IPS DF 6.9 (cell line): ENCODE measurements at places on chromosomes 2 and 18.

DNA sequence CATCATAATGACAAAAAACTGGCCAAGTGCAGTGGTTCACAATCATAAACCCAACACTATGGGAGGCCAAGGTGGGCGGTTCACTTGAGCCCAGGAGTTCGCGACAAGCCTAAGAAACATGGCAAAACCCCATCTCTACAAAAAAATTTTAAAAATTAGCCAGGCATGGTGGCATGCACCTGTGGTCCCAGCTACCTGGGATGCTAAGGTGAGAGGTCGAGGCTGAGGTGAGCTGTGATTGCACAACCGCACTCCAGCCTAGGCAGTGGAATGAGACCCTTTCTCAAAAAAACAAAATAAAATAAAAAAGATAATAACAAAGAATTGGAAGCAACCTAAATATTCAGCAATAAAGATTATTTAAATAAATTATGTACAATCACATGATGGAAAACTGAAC is 21.8 kb downstream of the PSTPIP2 start:
- DNase-seq = no peak

GRCh38 chr2:118525346-118525745 is 322.1 kb downstream of the EN1 start:
- no peak for DNase-seq

- DNase-seq = no peak
Observed at GRCh38 chr2:29227935-29228675, 112.9 kb downstream of the CLIP4 start.

GRCh38 chr18:72697706-72698105 is 153.6 kb upstream of the CBLN2 start:
- DNase-seq = no peak

DNA sequence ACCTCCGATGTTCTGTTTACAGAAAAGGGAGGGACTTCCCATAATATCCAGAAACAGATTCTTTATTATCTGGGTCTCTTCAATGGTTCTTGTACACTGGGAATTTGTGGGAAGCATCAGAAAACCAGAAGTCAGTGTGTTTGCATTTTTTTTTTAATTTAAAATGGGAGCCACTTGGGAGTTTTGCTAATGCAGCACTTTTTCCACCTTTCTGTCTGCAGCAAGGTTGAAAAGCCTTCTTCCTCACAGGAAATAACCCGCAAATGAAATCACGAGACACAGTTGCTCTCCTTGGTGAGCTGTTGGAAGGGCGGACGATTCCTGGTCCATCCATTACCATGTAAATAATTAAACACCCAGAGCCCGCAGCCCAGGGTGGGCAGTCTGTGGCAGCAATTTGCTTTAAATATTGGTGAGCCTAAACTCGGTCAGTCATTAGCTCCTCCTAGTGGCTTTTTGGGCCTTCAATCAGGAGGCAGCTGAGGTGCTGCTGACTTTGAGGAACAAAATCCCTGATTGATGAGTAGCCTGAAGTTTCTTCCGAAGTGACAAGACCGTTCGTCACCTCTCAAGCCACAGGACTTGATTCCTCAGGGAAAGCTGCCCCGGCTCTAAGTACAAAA is 471.5 kb downstream of the EPHA4 start:
- no peak for DNase-seq
